Right ventricle myocardium superior (tissue), 1 donor: ENCODE measurements at places on chromosomes 7 and 10. TPM values are rescaled to one million over a fixed set of nuclear protein-coding genes. Genes with fewer than 3 reads are reported as not detected.

The ASZ1 gene
- total RNA-seq, result not detected

The SLC26A5 gene
- total RNA-seq, result not detected

- DNase-seq, result no peak
Observed at GRCh38 chr7:124029396-124030188, 3.3 kb downstream of the TMEM229A start.

GRCh38 chr7:27767374-27767773, 27.4 kb downstream of the TAX1BP1 start:
- no peak for DNase-seq
